ENCODE measurements at places on chromosomes 2 and 18. TPM values are rescaled to one million over a fixed set of nuclear protein-coding genes. Genes with fewer than 3 reads are reported as not detected.
A peak's percentile ranks its signal among the peaks of the same experiment; 100 is the strongest.

- DNase-seq = peak; percentile 88
- H3K4me1 ChIP-seq = peaks cover 20% of the 10 kb centered on the region
- no peaks in the 10 kb centered on the region for H3K36me3 ChIP-seq
- H3K4me3 ChIP-seq = peak within 1 kb of the TSS; percentile 35
These were observed at the start of gene PSD4 for GRCh38 chr2:113173542-113174375. Gene PSD4, plus strand, starts transcription at chr2:113173971. Its CDS starts 8,486 bp downstream, at chr2:113182457.

GRCh38 chr2:28633746-28634145 lies 117.9 kb upstream of the PPP1CB start:
- H3K36me3 ChIP-seq = no peaks in the 10 kb centered on the region
- no peak for DNase-seq
- H3K4me3 ChIP-seq = no peak overlapping the region

- H3K27ac ChIP-seq = no peak overlapping the region
These were observed 17.3 kb downstream of the PHLPP1 start for GRCh38 chr18:62732617-62733016.

- H3K4me3 ChIP-seq = no peak overlapping the region
- peaks cover 74% of the 10 kb centered on the region for H3K4me1 ChIP-seq
- peak overlapping the region; percentile 54 for H3K27ac ChIP-seq
- H3K27me3 ChIP-seq = no peaks in the 10 kb centered on the region
These were observed 116.2 kb downstream of the SMAD7 start for GRCh38 chr18:48834413-48835031.

- peaks cover 32% of the 10 kb centered on the region for H3K4me1 ChIP-seq
- H3K4me3 ChIP-seq = peak within 1 kb of the TSS; percentile 92
- H3K36me3 ChIP-seq = peaks cover 8% of the 10 kb centered on the region
- peak within 1 kb of the TSS; percentile 94 for H3K27ac ChIP-seq
- DNase-seq = peak; percentile 89
These were observed at the start of the genes ATG4B and THAP4 for GRCh38 chr2:241637018-241637794. Gene ATG4B, plus strand, starts transcription at chr2:241637693. Its CDS starts 22 bp downstream, at chr2:241637715. Gene THAP4, minus strand, starts transcription at chr2:241637158. Its CDS starts 141 bp downstream, at chr2:241637017.

- peaks cover 2% of the 10 kb centered on the region for H3K4me1 ChIP-seq
- no peak overlapping the region for H3K4me3 ChIP-seq
- no peak for DNase-seq
- no peaks in the 10 kb centered on the region for H3K36me3 ChIP-seq
- H3K27ac ChIP-seq = no peak overlapping the region
These were observed 142.5 kb downstream of the FMNL2 start for GRCh38 chr2:152477347-152478092.

DNA sequence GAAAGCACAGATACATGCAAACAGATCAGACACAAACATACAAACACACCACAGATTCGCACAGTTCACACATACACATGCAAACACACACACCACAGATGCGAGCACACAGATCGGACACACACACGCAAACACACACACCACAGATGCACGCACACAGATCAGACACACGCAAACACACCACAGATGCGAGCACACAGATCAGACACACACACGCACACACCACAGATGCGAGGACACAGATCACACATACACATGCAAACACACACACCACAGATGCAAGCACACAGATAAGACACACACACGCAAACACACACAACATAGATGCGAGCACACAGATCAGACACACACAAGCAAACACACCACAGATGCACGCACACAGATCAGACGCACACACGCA lies 149.0 kb downstream of the PXDN start:
- no peak overlapping the region for H3K27ac ChIP-seq
- no peaks in the 10 kb centered on the region for H3K27me3 ChIP-seq
- no peak overlapping the region for H3K4me3 ChIP-seq
- no peaks in the 10 kb centered on the region for H3K36me3 ChIP-seq
- DNase-seq = no peak

- H3K4me1 ChIP-seq = no peaks in the 10 kb centered on the region
- no peak overlapping the region for H3K27ac ChIP-seq
- no peak overlapping the region for H3K4me3 ChIP-seq
These were observed 170.3 kb downstream of the BCL2 start for GRCh38 chr18:63149302-63149587.

GRCh38 chr2:33104052-33104623 lies 157.4 kb downstream of the LTBP1 start:
- H3K27ac ChIP-seq = no peak overlapping the region
- H3K27me3 ChIP-seq = no peaks in the 10 kb centered on the region
- no peak overlapping the region for H3K4me3 ChIP-seq
- H3K36me3 ChIP-seq = no peaks in the 10 kb centered on the region
- no peak for DNase-seq

The EIF5B gene
- total RNA-seq = 28.1 TPM

- no peaks in the 10 kb centered on the region for H3K27me3 ChIP-seq
- no peaks in the 10 kb centered on the region for H3K36me3 ChIP-seq
- H3K4me3 ChIP-seq = no peak overlapping the region
These were observed 47.4 kb downstream of the GYPC start for GRCh38 chr2:126703311-126703710.

Measured in upper lobe of left lung (tissue), 6 donors.